HEK293T (cell line): ENCODE measurements at places on chromosomes 4 and X.

GRCh38 chrX:123153846-123154335, 30.2 kb upstream of the GRIA3 start:
- DNase-seq: peak; percentile 12

DNA sequence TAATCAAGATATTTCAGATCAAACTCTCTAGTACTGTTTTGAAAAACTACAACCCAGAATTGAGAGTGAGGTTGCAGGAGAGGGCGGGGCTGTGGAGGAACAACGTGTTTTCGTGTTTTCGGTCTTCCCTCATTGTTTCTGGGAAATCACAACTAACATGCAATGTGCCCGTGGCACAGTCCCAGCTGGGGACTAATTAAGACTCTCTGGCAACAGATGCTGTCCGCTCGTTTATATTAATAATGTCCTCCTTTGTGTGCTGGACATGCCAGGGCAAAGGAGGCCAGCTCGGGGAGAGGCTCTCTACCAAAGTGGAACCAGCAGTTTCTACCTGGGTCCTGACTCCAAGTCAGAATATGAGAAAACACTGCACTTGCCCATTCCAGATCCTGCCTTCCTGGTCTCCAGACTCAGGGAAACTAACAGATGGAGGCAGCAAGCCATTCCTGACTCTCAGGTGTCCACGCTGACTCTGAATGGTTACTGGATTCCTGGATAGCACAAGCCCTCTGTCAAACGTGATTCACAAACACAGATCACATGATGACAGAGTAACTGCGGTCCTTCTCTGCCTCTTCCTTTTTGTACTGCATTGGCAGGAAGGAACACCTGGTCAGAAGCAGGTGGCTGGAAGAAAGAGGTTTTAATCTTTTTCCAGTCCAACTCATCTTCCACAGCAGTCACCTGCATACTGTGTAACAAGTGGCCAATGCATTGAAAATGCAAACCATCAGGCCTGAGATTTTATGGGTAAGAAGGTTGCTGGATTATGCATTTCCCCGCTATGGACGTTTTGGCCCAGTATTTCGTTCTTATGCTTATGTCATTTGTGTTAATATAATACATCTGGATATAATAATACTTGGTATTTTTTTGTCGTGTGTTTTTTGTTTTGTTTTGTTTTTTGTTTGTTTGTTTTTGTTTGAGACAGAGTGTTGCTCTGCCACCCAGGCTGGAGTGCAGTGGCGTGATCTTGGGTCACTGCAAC, 65.0 kb downstream of the COQ2 start:
- DNase-seq: no peak

DNA sequence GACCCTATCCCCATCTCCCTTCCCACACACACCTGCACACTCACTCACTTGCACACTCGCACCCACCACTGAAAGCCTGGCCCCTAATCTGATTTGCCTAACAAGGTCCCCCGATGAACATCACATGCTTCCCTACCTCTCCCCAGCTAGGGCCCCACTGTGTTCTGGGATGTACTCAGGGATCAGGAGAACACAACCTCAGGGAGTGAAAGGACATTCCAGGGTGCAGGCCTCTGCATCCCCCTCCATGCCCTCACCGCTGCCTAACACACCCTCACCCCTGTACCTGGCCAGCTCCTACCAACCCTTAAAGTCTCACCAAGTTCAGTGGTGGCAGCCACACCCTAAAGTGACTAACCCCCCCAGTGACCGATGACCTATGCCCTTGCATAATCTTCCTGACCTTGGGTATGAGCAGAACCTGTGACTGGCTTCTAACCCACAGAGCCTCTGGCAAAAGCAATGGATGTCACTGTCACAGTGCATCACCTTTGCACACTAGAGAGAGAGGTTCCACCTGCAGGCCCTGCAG, 2.4 kb upstream of the AFAP1 start:
- no peak for DNase-seq

DNA sequence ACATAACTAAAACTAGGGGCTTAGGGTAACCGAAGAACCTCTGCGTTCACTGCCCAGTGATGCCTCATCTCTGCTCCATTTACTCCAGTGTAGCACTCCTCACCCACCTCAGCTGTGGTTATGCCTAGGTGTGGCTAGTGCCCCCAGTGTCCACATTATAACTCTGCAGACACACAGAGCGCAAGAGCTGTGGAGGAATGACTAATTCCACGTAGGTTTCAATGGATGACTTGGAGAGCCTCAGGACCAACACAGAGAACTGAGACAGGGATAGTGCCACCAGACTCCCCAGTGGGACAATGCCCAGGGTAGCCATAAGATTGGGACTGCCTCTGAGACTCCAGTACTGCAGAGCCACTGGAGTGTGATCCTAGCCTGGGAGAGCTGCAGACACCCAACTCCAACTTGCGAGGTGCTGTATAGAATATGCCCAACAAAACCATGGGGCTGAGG, 542.4 kb upstream of the DIPK2B start:
- peak; percentile 53 for DNase-seq

DNA sequence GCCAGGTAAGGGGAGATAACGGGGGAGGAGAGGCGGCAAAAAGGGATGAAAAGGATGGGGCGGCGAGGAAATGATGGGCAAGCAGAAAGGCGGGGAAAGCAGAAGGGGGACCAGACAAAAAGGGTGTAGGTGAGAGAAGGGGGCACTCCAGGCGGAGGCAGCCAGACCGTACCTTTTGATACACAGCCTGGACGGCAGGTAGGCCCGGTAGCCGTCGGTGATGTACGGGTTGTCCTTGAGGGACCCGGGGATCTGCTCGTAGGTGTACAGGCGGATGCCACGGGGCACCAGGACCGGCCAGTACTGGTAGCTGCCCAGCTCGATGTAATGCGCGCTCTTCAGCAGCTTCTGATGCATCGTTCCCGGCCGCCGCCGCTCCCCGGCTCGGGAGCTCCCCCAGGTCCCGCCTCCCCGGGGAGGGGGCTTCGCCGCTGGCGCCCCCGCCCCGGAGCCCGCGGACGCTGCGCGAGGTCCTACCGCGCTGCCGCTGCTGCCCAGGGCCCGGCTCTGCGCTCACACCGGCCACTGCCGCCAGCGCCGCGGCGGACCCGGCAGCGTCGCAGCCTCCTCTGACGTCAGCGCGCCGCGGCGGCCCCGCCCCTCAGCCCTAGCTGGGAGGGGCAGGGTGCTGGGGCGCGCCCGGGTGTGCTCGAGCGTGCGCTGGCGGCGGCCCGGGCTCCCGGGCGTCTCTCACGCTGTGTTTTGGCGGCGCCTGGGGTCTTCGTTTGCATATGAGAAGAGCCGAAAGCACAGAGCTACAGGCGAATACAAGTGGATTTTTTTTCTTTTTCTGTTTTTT, at the start of gene PAQR3:
TSS of gene PAQR3 (minus strand) at position 571 of the 799 bp plus-strand sequence. CDS start at position 357, 214 bp downstream.
- peak; percentile 96 for DNase-seq
